ENCODE measurements at places on chromosomes 13 and 19.
A peak's percentile ranks its signal among the peaks of the same experiment; 100 is the strongest.

GRCh38 chr13:109191413-109191812 lies 562.0 kb downstream of the MYO16 start:
- no peak for DNase-seq

DNA sequence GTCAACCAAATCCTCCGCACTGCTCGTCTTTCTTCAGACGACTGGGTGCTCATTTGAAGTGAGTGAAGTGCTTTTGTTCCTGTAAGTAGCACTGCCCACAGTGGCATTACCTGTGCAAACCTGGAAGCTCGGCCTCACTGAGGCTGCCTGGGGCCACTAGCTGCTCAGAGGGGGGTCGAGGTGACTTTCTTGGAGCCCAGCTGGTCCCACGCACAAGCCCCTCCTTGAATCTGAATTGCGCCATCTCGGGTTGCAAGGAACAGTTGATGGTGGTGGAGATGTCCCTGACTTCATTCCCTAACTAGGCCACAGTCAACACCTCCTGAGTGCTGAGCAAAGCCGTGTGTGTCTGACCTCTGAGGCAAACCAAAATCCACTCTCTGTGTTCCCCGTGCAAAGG lies 79.3 kb upstream of the GPR183 start:
- no peak for DNase-seq

DNA sequence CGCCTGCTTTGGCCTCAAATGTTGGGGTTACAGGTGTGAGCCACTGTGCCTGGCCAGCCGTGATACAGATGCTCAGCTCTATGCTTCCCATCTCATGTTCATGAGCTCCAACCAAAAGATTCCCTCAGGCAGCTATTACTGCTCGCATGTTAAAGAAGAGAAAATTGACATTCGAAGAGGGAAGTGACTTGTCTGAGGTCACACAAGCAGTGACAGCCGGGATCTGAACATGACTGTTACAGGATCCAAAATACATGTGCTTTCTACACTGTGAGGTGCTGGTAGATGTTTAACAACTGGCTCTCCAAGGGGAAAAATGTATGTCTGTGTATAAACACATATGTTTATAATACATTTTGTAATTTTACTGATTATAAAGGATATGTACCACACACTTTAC lies 11.3 kb downstream of the FPR1 start:
- no peak for DNase-seq

DNA sequence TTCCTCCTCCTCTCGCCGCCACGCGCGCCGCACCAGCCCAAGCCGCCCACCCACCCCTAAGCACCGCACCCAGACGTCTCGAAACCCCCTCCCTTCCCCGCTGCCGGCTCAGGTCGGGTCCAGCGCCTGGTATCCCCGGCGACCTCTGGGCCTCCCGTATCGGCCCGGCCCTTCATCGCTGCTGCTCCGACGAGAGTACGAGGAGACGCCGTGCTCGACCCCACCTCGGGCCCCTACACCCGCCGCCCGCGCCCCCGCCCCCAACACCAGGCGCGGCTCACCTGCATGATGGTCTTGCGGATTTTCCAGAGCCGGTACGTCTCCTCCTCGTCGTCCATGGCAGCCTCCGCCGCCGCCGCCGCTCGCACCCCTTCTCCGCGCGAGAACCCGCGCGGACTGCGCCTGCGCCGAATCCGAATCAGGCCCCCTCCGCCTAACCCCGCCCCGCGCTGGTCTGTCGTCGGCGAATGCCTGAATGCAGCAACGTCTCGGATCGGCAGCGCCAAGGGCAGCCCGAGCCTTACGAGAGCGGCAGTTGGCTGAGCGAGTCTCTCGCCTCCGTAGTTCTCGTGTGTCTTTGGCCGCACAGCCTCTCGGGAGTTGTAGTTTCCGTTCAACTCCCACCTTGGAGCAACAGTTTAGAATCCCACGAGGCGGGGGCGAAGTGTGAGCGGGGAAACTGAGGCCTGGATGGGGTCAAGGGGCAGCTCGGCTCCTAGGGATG lies at the start of gene POLR2E:
TSS of gene POLR2E (minus strand) at position 398 of the 724 bp plus-strand sequence. CDS start at position 338, 60 bp downstream.
- DNase-seq, result peak; percentile 96

DNA sequence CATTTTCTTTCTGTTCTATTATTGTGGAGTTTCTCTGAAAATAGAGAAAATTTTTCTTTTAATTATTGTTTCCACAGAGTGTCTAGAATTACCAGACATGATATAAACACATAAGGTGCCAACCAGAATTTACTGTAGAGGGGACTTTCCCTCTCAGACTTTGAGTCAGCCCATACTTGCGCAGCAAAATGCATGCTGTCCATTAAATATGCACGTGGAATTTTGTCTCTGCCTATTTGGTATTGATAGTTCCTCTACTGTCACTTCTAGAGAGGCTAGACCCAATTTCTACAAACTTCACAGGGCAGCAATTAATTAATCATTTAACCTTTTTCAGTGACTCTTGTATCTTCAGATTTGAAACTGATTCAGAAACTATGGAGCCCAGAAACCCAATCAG lies 8.9 kb downstream of the ZNF93 start:
- DNase-seq, result no peak

DNA sequence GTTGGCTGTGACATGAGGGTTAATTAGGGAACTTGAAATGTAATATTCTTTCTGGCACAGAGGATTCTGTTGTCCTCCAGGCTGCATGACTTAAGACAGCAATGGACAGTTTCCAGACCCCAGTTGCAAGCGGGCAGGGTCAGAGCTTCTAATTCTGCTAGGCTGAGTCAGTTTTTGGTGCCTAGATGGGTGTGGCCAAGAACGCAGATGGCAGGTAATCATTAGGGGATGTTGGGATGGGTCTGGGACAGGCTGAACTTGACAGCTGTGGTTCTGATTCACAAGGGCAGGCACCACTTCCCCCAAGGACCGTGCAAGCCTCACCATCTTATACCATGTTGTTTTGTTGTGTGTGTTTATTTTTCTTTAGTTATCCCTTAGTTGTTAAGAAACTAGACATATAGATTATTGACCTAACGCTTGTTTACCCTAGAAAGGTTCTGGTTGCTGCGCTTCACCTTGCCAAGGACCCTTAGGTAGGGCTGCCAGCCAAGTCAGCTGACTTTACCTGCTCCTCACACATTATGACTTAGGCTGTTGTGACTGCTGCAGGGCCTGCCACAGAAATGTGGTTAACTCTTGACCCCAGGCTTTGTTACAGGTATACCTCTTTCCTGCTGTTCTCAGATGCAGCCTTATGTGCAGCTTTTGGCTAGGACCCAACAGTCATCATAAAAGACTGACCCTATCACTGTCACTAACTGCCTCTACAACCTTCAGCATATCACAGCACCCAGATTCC lies 117.7 kb upstream of the KLF12 start:
- no peak for DNase-seq

DNA sequence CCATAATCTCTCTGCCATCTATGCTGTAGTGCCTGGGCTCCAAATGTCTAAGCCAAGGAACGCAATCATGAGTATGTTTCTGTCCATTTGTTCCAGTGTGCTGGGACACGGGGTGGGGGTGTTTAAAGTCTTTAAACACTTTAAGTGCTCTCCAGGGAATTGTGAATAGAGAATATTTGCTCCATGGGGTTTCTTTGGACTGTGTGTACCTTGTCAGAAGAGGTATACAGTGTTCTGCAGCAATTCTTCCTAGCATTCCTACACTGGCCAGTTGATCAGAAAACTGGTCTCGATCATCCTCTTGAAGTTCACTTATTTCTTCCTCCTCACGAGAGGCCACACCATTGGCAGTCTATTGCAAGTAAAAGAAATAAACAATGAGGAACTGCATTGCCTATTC lies 35.1 kb upstream of the EEF1AKMT1 start:
- no peak for DNase-seq

DNA sequence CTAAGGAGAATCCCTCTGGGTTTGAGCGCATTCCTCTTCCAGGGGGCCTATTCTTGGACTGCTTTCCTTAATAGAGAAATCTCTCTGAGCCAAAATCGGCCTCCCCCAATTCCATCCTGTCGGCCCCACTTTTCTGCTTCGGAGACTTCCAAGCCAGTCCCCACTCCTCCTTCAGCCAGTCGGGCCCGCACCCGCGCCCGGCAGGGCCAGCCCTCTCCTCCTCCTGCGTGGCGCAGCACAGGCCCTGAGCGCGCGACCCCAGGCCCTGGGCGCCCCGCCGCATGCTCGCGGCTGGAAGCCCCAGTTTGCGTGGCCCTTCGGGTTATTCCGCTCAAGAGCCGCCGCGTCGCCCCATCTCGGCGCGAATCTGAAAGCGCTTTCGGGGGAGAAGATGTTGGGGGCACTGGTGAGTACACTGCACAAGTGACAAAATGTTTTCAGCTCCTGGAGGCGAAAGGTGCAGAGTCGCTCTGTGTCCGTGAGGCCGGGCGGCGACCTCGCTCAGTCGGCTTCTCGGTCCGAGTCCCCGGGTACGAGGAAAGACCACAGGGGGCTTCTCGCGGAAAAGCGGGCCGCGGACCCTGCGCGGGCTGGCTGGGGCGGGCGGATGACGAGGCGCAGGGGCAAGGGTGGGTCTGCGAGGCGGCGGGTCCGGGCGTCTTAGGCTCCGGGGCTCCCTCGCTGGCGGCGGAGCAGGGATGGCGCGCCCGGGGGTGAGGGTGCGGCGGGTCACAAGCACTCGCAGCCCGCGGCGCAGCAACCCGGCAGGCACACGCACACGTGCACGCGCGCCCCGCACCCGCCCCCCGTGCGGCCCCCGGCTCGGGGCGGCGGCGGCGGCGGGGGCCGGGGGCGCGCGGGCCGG lies at the start of gene IL17D:
TSS of gene IL17D (plus strand) at position 785 of the 865 bp plus-strand sequence. CDS start 303 bp downstream, outside the sequence.
- DNase-seq, result peak; percentile 63

DNA sequence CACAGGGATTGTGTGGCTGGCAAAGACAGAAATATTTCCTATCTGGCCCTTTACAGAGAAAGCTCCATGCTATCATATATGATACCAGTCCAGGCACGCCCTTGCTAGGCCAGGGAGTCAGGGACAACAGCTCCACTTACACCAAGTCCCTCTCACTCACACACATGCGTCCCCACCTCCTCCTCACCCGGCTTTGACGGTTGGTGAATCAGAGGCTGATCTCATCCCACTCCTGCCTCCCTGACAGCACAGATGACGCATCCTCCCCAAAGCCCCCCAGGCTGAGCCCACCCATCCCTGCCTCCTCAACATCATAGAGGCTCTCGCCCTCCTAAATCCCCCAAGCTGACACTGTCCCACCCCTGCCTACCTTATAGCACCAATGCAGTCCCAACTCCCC lies 62.7 kb downstream of the F2RL3 start:
- DNase-seq, result peak; percentile 4

DNA sequence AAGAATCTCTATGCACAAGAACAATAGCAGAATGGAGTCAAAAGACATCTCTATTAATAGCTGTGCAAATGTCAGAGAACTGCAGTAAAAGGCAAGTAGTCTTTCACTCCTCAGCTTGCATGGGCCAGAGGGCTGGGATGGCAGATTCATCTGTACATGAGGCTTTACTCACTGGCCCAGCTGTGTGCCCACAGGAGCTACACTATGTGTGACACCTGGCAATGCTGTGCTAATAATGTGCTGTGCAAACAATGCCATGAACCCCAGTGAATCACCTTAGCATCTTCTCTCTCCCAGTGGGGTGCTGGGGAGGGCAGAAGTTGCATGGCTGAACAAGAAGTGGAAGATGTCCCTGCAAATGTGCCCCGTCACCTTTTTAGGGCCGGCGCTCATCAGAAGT lies 73.1 kb downstream of the KL start:
- DNase-seq, result no peak

DNA sequence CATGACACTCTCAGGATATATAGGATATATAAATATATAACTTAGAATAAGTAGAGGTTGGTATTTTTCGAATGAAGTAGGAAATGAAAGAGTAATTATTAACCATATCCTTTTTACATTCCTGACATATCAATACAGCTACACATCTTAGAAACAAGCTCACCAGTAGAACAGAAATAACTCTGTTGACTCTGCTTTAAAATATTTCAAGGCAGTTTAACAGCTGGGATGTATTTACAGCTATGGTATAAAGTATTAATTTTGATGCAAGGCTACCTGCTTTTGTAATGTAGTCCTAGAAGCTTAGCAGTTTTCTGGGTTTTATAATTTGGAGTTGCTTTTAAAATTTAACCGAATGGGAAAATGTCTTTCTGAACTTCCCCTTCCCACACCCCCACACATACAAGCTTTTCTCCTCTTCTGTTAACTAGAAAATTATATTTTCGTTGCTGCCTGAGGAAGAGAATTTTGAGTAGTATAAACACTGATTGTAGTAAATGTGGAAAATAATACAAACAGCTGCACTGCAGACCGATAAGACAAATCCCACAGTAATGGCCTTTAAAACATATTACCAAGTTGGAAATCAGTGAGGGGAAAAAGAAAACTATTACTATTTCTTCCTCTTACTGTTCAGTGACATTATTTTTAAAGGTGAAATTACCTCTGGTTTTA lies 147.7 kb downstream of the GGACT start:
- DNase-seq, result no peak

- DNase-seq, result no peak
These were observed 91.9 kb upstream of the MCF2L start for GRCh38 chr13:112877066-112877465.

GRCh38 chr13:113633485-113633873 lies 24.5 kb downstream of the ATP4B start:
- DNase-seq, result no peak

DNA sequence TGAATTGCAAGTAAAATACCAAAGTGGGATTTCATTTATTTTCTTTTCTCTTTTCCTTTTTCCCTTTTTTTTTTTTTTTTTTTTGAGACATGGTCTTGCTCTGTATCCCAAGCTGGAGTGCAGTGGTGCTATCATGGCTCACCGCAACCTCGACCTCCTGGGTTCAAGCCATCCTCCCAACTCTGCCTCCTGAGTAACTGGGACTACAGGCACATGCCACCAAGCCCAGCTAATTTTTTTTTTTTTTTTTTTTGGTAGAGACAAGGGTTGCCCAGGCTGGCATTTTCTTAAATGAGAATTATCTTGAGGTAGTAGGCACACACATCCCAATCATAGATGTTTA lies 68.5 kb upstream of the GPR183 start:
- no peak for DNase-seq

- DNase-seq, result peak; percentile 82
These were observed 9.9 kb downstream of the LMTK3 start for GRCh38 chr19:48501494-48502349.

GRCh38 chr13:34214686-34215085 lies 396.7 kb downstream of the RFC3 start:
- no peak for DNase-seq

DNA sequence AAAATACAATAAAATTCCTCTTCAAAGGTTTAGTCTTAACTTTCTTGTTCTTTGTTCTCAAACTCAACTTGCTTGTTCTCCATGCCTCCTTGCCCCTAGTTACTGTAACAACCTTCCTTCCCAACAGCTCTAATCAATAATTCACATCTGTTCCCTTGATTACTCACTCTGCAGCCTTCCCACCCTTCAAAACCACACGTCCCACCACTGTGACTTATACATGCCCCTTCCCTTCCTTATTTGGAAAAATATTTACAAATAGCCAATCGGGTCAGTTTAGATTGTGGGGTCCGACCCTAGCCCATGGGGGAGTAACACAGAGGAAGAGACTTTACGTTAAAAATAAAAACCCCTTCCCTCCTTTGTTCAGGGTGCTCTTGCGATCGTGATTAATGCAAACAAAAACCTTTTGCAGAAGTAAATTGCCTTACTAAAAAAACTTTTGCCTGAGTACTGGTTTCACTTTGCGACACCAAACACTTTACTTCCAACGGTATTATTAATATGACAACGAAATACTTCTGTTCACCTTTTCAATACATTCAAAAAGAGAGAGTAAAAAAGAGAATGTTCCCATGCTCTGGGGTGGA lies 512 bp upstream of the ZNF93 start:
- no peak for DNase-seq

GRCh38 chr19:5050067-5050656 lies 81.2 kb downstream of the KDM4B start:
- DNase-seq, result no peak

- no peak for DNase-seq
These were observed 126.1 kb upstream of the MCF2L start for GRCh38 chr13:112842931-112843391.
